SHP77 treated with DMSO at 0.1 percent for 48 hours (cell line): ENCODE measurements at places on chromosomes 5 and 9.

GRCh38 chr5:109006129-109006528 lies 258.4 kb downstream of the FER start:
- no peak for DNase-seq

GRCh38 chr5:132456987-132457361 lies 33.6 kb downstream of the IRF1 start:
- DNase-seq: no peak

GRCh38 chr5:112625689-112626438 lies 111.8 kb upstream of the APC start:
- DNase-seq: no peak

DNA sequence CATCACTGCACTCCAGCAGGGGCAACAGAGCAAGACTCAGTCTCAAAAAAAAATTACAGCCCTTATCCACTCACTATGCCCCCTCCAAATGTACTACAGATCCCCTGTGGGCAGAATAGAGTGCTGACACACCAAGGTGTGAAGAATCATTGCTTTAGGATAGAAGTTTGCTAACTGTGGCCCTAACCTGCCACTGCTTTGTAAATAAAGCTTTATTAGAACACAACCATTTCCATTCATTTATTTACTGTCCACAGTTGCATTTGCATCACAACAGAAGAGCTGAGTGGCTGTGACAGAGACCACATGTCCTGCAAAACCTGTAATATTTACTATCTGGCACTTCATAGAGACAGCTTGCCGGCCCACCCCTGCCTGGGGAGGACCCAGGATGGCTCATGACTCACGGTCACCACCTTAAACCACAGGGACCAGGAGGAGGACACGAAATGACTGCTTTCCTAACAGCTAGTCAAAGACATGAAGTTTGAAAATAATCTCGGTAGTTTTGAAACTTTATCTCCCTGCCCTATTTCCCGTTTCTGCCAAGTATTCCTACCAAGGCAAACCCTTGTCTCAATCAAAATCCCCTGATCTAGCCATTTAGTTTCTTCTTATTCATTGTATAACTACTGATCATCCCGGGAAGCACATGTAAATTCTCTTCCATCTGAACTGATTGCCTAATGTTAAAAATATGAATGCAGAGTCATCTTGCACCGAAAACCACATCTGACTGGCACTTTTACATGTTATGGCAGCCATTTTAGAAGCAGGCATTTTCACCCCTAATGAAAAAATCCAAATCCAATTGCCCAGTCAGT lies 206.1 kb downstream of the SLIT3 start:
- DNase-seq: no peak

DNA sequence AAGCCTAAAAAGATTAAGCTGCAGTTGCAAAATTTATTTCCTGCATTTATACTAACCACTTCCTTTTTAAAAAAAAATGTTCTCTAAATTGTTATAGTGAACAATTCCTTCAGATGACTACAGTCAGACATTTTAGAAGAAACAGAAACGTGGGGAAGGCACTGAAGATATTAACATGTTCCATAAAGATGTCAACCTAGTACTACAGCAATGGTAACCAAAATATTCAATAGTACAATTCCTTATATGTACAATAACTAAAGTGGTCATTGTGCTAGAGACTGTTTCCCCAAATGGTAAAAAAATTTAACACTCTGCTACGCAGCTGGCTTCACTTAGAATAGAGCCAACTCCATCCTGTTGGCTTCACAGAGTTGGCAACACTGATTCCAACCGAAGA lies 97.7 kb downstream of the FNBP1 start:
- no peak for DNase-seq

DNA sequence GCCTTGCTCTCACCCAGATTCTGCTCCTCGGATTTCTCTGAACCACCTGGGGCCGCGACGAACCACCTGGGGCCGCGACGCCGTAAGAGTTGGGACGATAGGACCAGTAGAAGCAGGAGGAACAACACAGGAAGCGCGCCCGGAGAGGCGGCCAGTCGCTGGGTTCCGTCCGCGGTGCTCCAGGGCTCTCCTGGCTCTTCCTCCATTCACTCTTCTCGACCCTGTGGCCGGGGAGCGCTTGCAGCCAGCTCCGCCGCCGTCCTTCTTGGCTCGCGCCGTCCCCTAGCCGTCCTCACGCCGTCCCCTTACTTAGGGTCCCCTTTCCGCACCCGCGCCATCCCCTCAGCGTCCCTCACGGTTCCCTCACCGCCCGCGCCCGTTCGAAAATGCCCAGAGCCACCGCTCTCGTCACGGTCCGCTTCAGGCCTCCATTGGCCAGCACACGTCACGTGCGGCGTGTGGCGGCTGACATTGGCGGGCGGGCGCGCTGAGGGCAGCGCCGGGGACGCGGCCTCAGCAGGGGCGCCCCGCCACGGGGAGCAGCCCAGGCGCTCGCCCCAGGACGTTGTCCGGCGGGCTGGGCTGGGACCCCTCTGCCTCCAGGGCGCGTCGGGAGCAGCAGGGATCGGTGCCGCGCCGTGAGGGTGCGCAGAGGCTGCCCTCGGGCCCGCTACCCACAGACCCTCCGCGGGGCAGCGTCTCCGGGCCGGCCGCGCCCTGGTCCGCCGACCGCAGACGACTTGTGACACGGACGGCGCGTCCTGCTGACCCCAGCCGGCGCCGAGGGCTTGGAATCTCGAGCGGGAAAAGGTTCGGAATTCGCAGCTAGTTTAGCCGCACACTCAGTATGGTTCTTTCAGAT lies 53.7 kb upstream of the PTPDC1 start:
- peak; percentile 39 for DNase-seq

DNA sequence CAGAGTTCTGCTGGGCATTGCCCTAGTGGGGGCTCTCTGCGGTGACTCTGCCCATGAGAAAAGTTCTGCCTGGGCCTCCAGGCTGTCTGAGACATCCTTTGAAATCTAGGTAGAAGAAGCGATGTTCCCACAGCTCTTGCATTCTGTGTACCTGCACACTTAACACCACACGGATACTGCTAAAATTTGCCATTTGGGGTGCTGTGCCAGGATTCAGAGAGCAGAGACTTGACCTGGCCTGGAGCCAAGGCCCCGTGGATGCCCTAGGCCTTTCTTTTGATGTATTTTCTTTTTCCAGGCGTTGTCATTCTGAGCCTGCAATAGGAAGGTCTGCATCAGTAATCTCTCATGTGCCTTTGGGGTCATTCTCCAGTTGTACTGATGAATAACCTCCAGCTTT lies 89.3 kb upstream of the IL12B start:
- DNase-seq: no peak

- DNase-seq: no peak
These were observed 53.0 kb downstream of the GADD45G start for GRCh38 chr9:89657765-89658164.

DNA sequence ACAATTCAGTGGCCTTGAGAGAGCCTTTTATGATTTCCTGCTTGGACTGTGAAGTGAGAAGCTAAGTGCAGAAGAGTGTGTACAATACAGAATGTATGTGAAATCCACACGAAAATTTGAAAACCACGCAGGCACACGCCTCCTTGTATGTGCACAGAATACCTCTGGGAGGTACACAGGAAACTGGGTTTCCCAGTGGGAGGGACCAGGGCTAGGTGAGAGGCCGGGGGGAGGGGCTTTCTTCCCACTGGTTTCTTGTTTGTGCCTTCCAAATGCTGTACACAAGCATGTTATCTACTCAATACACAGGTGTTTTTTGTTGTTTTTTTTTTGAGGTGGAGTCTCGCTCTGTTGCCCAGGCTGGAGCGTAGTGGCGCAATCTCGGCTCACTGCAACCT lies 16.1 kb downstream of the C9orf50 start:
- DNase-seq: no peak

DNA sequence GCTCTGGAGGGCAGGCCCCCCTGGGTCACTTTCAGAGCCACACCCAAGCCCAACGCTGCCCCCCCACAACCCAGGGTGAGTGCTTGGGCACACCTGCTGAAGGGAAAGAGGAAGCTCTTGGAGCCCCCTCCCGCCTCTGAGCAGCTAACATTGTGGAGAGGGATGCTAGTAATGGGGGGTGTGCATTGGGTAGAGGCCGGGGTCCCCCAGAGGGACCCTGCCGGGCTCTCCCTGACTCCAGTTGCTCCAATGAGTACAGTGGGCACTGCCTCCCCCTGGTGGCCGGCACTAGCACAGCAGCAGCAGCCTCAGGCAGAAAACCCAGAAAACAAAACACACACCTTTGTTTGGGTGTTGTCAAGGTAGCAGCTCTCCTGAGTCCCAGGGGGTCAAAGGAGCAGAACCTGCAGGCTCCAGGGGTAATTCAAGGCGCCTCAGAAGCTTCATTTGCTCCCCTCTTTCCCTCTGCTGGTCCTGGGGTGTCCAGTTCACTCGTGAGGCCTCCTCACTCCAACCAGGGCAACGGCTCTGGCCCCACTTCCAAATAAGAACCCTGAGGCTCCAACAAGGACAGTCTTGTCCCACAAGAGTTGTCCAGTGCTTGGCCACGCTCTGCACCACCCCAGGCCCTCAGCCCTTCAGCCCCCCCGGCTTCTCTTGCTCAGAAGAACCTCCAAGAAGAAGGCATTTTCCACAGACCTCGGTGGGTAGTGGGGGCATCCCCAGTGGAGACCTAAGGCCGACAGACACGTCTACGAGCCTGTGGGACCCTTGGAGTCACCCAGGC lies 16.1 kb downstream of the GBGT1 start:
- no peak for DNase-seq

DNA sequence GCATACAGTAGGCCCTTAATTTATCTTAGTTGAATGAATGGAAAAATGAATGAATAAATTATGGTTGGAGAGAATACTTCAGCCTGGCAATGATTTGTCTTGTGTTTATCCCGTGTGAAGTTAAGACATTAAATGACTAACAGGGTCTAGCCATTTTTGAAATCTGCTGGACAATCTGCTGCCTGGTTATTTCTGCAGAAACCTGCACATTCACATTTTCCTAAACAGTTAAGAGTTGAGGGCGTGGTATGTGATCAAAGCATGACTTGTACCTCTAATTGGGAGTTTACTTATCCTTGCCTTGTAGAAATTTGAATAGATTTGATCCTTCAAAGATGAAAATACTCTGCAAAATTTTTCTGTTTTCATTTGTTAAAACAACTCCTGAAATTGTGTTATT lies 34.6 kb upstream of the NDFIP1 start:
- DNase-seq: no peak

DNA sequence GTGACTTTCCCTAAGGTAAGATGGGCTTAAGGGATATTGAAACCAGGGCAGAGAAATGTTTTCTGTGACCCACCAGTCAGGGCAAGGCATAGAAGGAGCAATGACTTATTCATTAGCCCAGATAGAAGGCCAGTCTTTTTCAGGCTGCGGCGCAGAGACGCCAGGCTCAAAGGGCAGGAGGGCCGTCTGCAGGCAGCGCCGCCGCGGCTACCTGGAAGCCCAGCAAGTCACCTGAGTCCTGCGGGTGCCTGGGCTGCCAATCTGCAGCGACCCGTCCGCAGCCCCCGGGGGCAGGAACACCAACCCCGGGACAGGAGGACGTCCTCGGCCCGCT lies 322 bp upstream of the SH3GL2 start:
- no peak for DNase-seq

DNA sequence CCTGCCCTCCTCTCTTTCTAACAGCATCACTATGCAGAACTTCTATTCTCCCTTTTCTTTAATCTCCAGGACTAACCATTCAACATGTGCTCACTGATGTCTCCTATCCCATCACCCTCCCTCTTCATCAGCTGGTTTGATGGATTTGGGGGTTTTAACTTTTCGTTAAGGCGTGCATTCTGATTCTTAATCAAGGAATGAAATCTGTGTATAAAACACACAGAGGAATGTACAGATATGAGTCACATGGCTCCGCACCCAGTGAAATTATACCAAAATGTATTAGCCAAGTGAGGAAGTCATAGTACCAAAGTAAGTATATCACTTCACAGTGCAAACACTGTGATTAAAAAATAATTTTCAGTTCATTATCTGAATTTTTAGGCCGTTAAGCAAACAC lies 35.2 kb downstream of the MARCHF11 start:
- DNase-seq: no peak

- DNase-seq: no peak
These were observed 163.7 kb downstream of the TARS1 start for GRCh38 chr5:33604503-33604902.

DNA sequence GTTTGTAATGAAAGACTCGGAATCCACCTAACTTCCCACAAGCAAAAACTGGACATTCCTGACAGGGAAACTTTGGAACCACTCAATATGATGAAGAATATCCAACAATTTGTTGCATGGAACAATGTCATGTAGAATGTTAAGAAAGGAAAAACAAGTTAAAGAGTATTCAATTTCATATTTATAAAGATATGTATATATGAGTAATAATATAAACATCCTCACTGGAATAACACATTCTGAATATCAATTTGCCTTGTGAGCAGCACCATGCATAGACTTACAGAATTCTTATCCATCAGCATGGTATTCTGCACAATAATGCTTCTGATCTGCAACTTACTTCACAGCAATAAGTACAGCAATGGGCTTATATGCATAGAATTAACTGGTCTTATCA lies 650.3 kb downstream of the SEMA5A start:
- no peak for DNase-seq

DNA sequence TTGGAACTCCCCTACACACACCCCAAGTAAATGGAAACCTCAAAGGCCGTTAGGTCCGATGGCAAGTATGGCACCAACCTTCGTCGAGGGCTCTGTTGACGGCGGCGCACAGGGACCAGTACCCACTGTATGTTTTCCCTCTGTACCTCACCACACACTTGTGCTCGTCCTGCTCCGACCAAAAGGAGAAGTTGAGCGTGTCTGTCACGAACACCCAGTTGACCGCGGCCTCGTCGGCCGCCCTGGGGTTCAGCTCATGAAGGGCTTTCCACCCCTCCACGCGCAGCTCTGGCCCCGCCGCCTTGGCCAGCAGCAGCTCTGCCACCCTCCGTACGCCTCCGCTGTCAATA lies 24.0 kb downstream of the HNRNPK start:
- no peak for DNase-seq

- no peak for DNase-seq
These were observed 79.8 kb downstream of the PCSK1 start for GRCh38 chr5:96353220-96353619.

GRCh38 chr5:56825222-56825824 lies 10.0 kb downstream of the MAP3K1 start:
- DNase-seq: no peak

GRCh38 chr9:127796225-127796813 lies 6.4 kb upstream of the FPGS start:
- peak; percentile 25 for DNase-seq

GRCh38 chr5:143559586-143560109 lies 156.2 kb upstream of the NR3C1 start:
- DNase-seq: no peak

DNA sequence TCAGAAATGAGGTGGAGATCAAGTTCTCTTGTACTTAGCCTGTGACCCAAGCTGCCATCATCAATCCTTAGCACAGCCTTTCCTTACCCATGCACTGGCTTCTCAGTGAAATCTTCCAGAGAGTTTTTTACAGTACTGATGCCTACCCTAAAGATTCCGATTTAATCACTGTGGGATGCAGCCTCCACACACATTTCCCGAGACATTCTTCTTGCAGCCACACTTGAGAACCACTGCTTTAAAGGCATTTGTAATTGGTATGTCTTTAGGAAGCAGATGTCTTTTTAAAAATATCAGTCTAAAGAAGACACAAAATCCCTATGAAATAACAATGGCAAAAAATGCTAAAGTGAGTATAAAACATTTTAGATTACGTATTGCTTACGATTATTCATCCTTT lies 17.3 kb upstream of the GLIS3 start:
- DNase-seq: no peak
